ENCODE measurements at places on chromosomes 5 and 9. TPM values are rescaled to one million over a fixed set of nuclear protein-coding genes. Genes with fewer than 3 reads are reported as not detected.

DNA sequence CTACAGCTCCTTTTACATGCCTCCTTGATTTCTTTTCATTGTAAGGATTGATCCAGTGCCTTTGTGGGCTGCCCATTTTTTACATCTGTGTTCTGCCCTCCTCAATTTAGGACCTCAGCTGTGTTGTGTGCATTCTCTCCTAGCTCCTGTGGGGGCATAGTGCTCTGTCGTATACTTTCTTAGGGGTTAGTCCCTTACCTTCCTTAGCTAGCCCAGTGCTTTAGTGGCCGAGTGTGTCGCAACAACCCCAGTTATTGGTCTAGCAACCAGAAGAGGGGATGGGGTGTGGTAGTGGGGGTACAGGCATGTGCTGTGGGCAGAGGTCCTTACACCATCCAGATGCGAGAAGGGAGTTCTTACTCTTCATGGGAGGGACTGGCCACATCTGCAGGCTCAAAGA lies 12.1 kb downstream of the MTRR start:
- DNase-seq, result no peak

DNA sequence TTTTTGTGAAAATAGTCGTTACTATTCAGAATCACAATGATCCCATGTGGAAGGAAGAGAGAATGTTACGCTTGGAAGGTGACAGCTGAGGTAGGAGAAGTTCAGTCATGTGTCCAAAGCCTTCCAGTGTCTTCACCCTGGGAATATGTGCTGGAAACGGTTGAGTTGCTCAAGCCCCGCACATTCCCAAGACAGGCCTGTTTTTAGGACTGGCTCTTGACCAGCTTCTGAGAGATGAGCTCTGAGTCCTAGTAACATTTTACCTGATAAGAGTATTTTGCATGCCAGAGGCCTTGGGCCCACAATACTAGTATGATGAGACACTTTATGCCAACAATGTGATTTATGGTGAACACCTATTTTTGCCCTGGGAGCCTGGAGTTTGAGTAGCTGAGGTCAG lies 101.7 kb downstream of the LMNB1 start:
- no peak for DNase-seq

DNA sequence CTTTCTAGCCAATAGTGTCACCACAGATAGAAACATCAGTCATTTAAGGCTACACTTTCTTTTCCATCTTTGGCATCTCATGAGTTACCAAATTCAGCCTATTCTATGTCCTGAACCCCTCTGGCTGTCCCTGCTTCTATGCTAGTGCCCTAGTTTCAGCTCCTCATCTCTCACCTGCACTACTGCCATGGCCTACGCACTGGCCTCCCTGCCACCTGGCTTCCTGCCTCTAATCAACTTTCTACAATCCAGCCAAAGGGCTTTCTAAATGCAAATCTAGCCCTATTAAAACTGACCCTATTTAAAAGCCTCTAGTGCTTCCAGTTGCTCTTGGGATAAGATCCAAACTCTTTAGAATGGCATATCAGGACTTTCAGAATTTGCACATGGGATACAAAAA lies 482.9 kb downstream of the TMEM38B start:
- DNase-seq, result no peak

FYB1 gene
- total RNA-seq, result not detected

BHMT2 gene
- not detected for total RNA-seq
